Right lung (tissue), 10 donors: ENCODE measurements at places on chromosomes 2 and 18.

DNA sequence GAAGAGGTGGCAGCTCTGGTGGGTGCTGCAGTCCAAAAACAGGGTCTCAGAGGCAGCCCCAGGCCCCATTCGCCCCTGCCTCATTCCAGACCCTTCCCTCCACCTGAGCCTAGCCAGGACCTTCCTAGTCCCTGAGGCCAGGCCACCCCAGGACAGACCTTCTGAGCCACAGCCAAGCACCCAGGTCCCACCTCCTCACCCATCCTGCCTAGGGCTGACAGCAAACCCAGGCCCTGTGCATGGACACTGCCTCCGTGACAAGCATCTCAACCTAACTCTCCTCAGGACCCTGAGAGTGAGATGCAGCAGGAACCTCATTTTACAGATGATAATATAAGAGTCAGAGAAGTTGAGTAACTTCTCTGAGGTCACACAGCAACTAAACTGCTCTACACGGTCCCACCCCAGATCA, 15.5 kb downstream of the ADRA2B start:
- no peak for DNase-seq

GRCh38 chr2:6679471-6679870, 186.2 kb downstream of the CMPK2 start:
- no peak for DNase-seq

DNA sequence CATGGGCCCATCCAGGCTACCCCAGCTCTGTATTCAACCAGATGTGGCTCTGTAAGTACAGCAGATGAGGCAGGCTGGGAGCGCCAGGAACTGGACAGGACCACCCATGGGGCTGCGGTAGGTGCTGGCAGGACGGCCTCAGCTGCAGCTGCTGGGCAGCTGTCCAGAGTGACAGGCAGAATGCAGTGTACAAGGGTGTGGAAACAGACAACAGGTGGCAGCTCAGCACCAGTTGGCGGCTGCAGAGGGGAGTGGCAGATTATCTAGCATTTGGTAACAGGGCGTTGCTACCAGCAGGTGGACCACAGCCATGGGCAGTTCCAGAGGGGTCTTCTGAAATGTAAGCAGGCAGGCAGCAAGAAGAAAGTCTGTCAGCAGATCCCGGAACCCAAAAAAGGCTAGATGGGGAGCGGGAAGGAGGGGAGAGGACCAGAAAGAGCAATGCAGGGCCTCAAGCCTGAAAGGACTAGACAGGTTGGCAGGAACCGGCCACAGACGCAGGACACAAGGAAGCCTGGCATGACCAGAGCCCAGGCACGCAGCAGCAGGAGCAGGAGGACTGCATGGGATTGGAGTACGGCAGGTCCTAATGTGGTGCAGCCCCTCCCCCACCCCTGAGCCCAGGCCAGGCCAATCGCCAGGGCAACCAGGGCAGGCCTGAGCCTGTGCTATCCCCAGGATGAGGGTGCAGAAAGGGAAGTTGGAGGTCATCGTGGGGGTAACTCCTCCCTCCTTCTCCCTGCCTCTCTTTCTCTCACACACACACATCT, 24.7 kb downstream of the PKDCC start:
- DNase-seq, result peak; percentile 71

GRCh38 chr18:36017232-36017631, 44.8 kb downstream of the RMP24 start:
- DNase-seq, result no peak

DNA sequence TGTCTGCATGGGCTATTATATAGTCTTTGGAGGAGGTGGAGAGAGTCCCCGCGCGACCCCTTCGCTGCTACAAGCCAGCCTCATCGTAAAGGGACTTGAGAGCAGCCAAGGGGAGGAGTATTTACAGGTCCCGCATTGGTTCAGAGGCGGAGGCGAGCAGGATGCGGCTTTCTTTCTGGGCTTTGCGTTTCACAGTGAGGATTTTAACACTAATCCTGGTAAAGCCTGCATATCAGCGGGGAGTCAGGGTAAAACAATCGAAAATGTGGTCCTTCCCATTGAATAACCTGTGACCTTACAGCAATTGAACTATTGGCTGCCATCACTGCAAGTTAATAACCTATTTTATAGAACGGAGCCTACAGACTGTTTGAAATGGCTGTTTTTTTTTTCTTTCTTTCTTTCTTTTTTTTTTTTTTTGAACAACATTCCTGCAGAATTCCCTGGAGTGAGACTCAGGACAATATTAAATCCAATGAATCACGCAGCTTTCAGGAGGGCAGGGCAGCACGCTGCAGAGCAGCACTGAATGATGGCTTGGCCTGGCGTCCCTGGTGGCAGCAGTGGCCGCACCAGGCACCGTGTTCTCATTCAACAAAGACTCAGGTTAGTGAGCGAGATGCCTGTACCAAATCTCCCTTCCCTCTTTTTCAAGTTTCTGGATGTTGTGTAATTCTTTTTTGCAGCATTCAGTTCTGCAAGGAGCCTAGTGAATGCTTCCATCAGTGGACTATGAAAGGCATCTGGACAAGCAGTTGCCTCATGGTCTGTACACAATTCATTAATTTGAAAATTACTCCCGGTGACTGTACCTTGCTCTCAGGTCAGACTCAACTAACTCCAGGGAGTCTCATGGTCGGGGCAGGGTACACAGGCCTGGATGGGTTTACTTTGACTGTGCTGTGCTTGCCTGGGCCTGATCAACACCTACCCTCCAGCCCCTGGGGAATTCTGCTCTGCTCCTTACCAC, 19.8 kb downstream of the SMIM21 start:
- DNase-seq, result no peak

GRCh38 chr2:24228470-24228869, 53.6 kb downstream of the FAM228A start:
- DNase-seq, result no peak

GRCh38 chr2:46852598-46852997, 63.0 kb downstream of the MCFD2 start:
- no peak for DNase-seq

DNA sequence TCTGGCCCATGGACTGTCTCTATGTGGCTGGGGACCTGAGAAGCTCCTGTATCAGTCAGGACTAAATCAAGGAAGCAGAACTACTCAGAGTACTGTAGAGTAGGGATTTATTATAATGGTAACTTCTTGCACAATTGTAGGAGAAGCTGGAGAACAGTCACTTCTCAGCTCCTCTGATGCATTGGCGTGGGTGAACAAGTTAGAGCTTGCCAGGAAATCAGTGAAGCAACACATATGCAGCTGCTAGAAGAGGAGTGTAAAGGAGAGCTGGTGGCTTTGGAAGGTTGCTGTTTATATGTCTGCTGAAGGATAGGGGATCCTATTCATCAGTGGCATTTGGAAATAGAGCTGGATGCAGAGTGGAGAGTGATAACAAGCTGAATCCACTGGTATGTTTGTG, 215.5 kb upstream of the CWC22 start:
- peak; percentile 56 for DNase-seq
